Sigmoid colon (tissue), 7 donors: ENCODE measurements at places on chromosomes 12 and 14. TPM values are rescaled to one million over a fixed set of nuclear protein-coding genes. Genes with fewer than 3 reads are reported as not detected.
A peak's percentile ranks its signal among the peaks of the same experiment; 100 is the strongest.

DNA sequence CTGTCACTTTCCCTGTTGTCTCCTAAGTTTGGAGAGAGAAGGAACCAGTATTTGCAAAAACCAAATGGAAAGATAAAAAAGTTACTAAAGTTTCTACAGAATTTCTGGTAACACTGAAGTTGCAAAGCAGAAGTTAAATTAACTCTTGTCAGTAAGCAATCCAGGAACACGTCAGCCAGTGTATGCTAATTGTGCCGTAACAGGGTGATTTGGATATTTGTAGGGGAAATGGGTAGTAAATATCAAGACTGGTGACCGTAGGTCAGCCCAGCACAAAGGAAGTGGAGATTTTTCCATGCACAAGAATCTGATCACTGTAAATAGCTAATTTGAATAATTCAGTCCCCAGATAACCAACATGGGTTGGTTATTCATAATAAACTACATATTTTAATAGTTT, 2.3 kb downstream of the CDKN1B start:
- H3K36me3 ChIP-seq = peaks cover 36% of the 10 kb centered on the region
- H3K4me3 ChIP-seq = peak overlapping the region; percentile 77
- H3K27me3 ChIP-seq = no peaks in the 10 kb centered on the region
- H3K4me1 ChIP-seq = peaks cover 57% of the 10 kb centered on the region
- DNase-seq = no peak

DNA sequence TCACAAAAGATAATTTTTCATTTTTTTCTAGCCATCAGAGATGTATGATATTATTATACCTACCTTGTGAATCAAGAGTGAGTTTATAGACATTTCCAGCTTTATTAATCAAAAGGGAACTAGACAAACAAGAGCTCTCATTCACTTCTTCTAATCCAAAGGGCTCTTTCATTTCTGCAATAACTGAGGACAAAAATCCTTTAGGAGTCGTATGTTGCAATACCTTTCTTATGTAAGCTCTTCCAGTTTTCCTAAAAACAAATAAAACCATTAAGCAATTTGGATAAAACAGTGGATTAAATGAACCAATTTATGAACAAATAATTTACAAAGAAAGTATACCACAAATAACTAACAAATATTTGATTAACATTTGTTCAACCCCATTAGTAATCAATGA, 107.1 kb downstream of the CATSPERB start:
- DNase-seq = no peak
- H3K36me3 ChIP-seq = no peaks in the 10 kb centered on the region
- H3K27ac ChIP-seq = no peak overlapping the region

GRCh38 chr12:116525418-116526001, 33.7 kb upstream of the MAP1LC3B2 start:
- no peaks in the 10 kb centered on the region for H3K27me3 ChIP-seq
- peaks cover 31% of the 10 kb centered on the region for H3K4me1 ChIP-seq
- no peak overlapping the region for H3K4me3 ChIP-seq
- peak overlapping the region; percentile 81 for H3K27ac ChIP-seq

DNA sequence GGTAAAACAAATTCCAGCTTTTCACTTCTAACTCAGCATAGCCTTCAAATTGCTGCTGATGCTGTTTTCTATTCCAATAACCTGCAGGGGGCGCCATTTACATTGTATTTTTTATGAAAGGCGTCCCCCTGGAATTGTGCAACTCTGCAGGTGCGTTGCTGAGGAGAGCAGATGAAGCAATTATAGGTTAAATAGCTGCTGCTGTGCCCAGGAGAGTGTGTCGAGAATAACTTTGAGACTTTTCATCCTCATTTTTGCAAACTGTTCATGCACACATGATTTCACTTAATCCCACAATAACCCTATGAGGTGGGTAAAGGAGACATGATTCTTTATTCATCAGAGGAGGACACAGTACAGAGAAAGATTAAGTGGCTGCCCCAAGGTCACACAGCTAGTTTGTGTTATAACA, 75.7 kb downstream of the MYRFL start:
- no peaks in the 10 kb centered on the region for H3K27me3 ChIP-seq
- peak; percentile 79 for DNase-seq
- H3K27ac ChIP-seq = no peak overlapping the region

DNA sequence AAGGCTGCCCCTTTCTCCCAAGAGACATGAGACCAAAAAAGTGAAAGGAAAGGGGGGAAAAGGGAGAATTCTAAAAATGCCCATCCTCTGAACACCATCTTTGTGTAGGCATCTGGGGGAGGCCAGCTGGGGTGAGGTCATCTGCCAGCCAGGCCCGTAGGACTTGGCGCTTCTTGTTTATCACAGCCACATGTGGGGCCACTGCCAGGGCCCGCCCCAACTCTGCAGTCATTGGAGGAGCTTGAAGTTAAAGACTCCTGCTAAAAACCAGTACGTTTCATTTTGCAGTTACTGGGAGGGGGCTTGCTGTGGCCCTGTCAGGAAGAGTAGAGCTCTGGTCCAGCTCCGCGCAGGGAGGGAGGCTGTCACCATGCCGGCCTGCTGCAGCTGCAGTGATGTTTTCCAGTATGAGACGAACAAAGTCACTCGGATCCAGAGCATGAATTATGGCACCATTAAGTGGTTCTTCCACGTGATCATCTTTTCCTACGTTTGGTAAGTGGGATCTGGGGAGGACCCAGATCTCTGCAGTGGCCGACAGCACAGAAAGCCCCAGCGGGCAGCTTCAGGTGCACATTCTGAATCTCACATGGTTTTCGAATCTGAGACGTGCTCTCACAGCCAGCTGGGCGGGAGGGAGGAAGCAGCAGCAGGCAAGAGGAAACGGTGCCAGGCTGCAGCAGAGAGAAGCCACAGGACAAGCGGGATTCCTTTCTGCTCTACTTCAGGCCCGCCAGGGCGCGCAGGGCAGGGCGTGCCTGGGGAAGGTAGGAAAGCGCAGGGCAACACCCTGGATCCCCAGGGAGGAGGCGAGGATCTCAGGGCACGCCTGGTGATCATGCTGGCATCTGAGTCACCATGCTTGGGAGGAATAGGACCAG, at the start of gene P2RX7:
P2RX7 (plus strand) TSS at position 276 of the 881 bp plus-strand sequence; CDS start at position 371, 95 bp downstream.
- H3K36me3 ChIP-seq = no peaks in the 10 kb centered on the region
- peak; percentile 91 for DNase-seq
- H3K4me1 ChIP-seq = peaks cover 30% of the 10 kb centered on the region
- H3K4me3 ChIP-seq = peak within 1 kb of the TSS; percentile 56
- H3K27ac ChIP-seq = peak within 1 kb of the TSS; percentile 78

DNA sequence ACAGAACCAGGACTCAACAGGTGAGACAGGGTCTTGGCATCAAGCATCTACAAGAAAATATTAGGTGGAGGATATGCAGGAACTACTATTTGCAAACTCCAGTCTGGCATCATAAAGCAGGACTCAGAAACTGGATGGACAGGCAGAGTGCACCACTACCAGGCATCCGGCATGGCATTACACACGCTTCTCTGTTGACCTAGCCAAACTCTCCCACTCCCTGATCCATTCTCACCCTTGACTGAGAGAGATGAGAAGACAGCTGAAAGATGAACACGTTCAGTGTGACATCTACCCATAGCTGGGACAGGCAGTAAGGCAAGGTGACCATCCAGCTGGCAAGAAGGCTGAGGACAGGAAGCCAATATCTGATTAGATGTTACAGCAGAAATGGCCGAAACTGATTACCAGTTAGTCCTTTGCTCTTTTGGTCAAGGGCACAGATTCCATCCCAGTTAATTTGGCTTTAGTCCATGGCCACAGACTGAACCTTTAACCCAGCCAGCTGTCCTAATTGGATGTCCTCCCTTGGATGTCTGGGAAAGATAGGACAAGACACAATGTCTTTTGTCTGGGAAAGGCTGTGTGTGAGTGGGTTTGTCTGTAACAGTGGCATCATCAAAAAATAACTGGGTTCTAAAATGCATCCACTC, 71.6 kb downstream of the BBS10 start:
- DNase-seq = no peak
- no peak overlapping the region for H3K27ac ChIP-seq
- H3K4me1 ChIP-seq = no peaks in the 10 kb centered on the region
- H3K36me3 ChIP-seq = no peaks in the 10 kb centered on the region
- H3K4me3 ChIP-seq = no peak overlapping the region

GRCh38 chr12:127271776-127272175, 995.2 kb upstream of the TMEM132C start:
- no peaks in the 10 kb centered on the region for H3K27me3 ChIP-seq
- no peak overlapping the region for H3K27ac ChIP-seq
- H3K4me3 ChIP-seq = no peak overlapping the region
- DNase-seq = no peak
- H3K36me3 ChIP-seq = no peaks in the 10 kb centered on the region

DNA sequence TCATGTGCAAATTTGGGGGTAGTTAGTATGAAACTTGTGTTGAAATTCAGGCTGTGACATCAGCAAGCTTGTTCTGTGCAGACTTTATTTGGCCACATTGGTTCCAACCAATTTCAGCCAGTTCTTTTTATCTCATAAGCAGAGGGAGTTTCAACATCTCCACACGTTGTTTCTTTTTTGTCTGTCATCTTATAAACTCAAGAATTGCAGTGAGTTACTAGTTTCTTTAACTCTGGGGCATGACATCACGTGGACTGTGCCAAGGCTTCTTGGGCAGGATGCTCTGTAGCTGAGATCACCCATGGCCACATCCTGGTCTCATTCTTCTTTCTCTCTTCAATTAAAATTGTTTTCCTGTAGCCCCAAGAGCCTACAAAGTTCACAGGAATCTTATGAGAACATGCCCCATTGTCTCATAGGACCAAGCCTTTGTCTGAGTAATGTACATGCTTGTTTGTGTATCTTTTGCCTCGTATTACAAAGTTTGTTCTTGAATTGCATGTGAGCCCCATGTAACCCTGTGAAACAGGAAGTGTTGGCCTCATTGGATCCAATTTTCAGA, 982.0 kb upstream of the TMEM132C start:
- H3K36me3 ChIP-seq = no peaks in the 10 kb centered on the region
- H3K27ac ChIP-seq = no peak overlapping the region
- no peak for DNase-seq
- no peaks in the 10 kb centered on the region for H3K4me1 ChIP-seq

GRCh38 chr12:132354982-132355680, 25.7 kb upstream of the GALNT9 start:
- peaks cover 13% of the 10 kb centered on the region for H3K4me1 ChIP-seq
- H3K36me3 ChIP-seq = no peaks in the 10 kb centered on the region
- H3K27me3 ChIP-seq = peaks cover 14% of the 10 kb centered on the region

DNA sequence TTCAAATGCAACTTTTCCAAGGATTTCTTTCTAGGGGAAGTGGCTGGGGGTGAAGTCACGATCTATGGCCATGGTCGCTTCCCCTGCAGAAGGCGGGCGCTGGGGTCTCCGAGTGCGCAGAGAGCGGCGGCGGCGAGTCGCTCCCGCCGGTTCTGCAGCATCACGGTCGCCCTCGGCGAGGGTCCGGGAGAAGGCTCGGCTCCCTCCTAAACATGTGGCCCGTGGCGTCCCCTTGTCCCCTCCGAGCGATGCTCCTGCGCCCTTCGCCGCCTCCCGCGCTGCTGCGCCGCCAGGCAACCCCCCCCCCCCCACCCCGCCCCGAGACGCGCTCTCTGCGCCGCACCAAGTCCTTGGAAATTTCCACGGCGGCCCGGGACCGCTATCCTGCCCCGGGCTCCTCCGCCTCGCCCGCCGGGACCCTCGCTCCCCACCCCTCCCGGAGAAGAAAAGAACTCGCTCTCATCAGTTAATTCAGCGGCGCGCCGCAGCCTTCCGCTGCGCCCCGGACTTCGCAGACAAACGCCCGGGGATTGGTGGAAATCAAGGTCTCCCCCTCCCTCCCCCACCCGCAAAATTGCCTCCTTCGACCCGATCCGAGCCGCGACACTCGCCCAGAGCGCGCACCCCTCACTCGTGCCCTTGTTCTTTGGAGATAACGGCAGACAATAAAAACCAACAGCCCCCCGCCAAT, at the start of gene ST8SIA1:
ST8SIA1 (minus strand) TSS at position 298 of the 691 bp plus-strand sequence. CDS start 475 bp downstream, outside the sequence.
- peak within 1 kb of the TSS; percentile 83 for H3K27ac ChIP-seq
- H3K4me3 ChIP-seq = peak within 1 kb of the TSS; percentile 68
- DNase-seq = peak; percentile 82
- H3K36me3 ChIP-seq = no peaks in the 10 kb centered on the region

GRCh38 chr12:122100568-122100967, 22.0 kb downstream of the MLXIP start:
- no peaks in the 10 kb centered on the region for H3K36me3 ChIP-seq
- no peak for DNase-seq
- H3K27ac ChIP-seq = peak overlapping the region; percentile 92
- H3K27me3 ChIP-seq = no peaks in the 10 kb centered on the region

GRCh38 chr12:93783832-93784231, 106.7 kb downstream of the CRADD start:
- no peaks in the 10 kb centered on the region for H3K36me3 ChIP-seq
- DNase-seq = no peak
- no peak overlapping the region for H3K4me3 ChIP-seq
- H3K27me3 ChIP-seq = no peaks in the 10 kb centered on the region
- peak overlapping the region; percentile 77 for H3K27ac ChIP-seq

DNA sequence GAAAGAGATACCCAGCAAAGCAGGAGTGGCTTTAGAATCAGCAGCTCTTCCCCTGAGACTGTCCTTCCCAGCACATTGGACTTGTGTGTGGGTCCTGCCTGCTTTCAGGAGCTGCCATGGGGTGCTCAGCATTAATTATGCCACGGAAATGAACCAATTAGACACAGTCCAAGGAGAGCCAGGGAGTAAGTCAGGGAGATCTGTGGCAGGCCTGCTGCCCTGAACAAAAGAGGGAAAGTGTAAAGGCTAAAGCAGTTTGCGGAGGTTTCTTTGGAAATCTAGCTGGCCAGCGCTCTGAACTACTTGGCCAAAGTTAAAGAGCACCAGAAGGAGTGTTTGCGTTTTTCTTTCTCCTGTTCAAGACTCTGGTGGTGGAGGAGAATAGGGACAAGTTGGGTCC, 65.7 kb upstream of the SRSF5 start:
- no peak for DNase-seq
- H3K27me3 ChIP-seq = no peaks in the 10 kb centered on the region
- H3K4me3 ChIP-seq = no peak overlapping the region
- H3K27ac ChIP-seq = no peak overlapping the region

GRCh38 chr12:50215033-50215432, 47.9 kb upstream of the CERS5 start:
- H3K4me1 ChIP-seq = no peaks in the 10 kb centered on the region
- H3K4me3 ChIP-seq = no peak overlapping the region
- H3K36me3 ChIP-seq = no peaks in the 10 kb centered on the region
- no peak overlapping the region for H3K27ac ChIP-seq
- DNase-seq = no peak

- peak overlapping the region; percentile 20 for H3K27ac ChIP-seq
- DNase-seq = no peak
- H3K36me3 ChIP-seq = no peaks in the 10 kb centered on the region
- H3K4me3 ChIP-seq = no peak overlapping the region
- H3K4me1 ChIP-seq = peaks cover 22% of the 10 kb centered on the region
These were observed 115.6 kb downstream of the CALM1 start for GRCh38 chr14:90512329-90512991.

- peaks cover 23% of the 10 kb centered on the region for H3K4me1 ChIP-seq
- DNase-seq = no peak
- no peaks in the 10 kb centered on the region for H3K36me3 ChIP-seq
- H3K27ac ChIP-seq = peak overlapping the region; percentile 0
- peak overlapping the region; percentile 67 for H3K4me3 ChIP-seq
- peaks cover 15% of the 10 kb centered on the region for H3K27me3 ChIP-seq
These were observed 1.6 kb downstream of the SIX4 start for GRCh38 chr14:60722357-60723115.

PROX2 gene
- not detected for total RNA-seq

KRT3 gene
- total RNA-seq = not detected

SERPINA3 gene
- total RNA-seq = 98.1 TPM

BICDL1 gene
- total RNA-seq = 1.4 TPM

SERPINA6 gene
- total RNA-seq = not detected
